Stimulated activated CD4-positive, alpha-beta T cell treated with anti-CD3 and anti-CD28 coated beads, Interleukin-15, amount 100 ng/mL, for 1 hour (primary cell): ENCODE measurements at places on chromosomes 4 and X.

GRCh38 chr4:57418133-57418532 is 307.9 kb upstream of the IGFBP7 start:
- DNase-seq = no peak

DNA sequence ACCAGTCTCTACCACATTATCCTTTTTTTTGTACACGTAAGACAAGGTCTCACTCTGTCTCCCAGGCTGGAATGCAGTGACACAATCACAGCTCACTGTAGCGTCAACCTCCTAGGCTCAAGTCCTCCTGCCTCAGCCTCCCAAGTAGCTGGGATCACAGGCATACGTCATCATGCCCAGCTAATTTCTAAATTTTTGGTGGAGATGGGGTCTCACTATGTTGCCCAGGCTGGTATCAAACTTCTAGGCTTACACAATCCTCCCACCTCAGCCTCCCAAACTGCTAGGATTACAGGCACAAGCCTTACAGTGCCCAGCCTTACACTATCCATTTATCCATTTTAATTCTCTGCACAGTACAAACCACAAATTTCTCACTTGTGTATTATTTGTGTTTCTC is 58.0 kb downstream of the CLOCK start:
- no peak for DNase-seq

- no peak for DNase-seq
Measured at GRCh38 chr4:136713140-136713539, 819.2 kb downstream of the PCDH18 start.

- no peak for DNase-seq
Measured at GRCh38 chr4:1356181-1356998, 9.4 kb downstream of the UVSSA start.

- DNase-seq = no peak
Measured at GRCh38 chr4:94803181-94803580, 45.4 kb downstream of the BMPR1B start.
